ENCODE measurements at places on chromosomes 1 and 21.

GRCh38 chr1:85289848-85290335 is 13.5 kb upstream of the BCL10 start:
- no peak for DNase-seq

GRCh38 chr1:7458946-7459345 is 312.1 kb upstream of the VAMP3 start:
- DNase-seq: no peak

GRCh38 chr1:204085876-204086275 is 13.0 kb downstream of the SOX13 start:
- no peak for DNase-seq

DNA sequence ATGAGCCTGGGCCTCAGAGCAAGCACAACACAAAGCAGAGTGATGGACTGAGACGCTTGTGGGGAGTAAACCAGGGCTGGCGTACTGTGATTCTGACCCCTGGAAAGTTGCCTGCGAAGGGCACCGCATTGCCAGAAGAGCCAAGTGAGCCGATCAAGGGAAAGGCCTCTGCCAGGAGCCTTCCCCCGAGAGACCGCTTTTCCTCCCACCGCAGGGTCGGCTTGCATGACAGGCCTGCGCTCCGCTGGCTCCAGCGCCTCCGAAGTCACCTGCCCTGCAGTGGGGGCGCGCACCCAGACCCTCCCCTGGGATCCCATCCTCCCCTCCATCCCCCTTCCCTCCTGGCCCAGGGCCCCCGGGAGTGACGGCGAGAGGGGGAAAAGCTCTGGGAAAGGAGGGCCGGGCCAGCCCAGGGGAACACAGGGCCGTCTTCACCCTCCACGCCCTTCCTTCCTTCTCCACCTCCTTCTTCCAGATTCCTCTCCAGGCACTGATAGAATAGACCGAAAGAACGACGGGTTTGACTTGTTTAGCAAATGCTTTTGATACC is 165.0 kb downstream of the TRIM33 start:
- DNase-seq: peak; percentile 13

DNA sequence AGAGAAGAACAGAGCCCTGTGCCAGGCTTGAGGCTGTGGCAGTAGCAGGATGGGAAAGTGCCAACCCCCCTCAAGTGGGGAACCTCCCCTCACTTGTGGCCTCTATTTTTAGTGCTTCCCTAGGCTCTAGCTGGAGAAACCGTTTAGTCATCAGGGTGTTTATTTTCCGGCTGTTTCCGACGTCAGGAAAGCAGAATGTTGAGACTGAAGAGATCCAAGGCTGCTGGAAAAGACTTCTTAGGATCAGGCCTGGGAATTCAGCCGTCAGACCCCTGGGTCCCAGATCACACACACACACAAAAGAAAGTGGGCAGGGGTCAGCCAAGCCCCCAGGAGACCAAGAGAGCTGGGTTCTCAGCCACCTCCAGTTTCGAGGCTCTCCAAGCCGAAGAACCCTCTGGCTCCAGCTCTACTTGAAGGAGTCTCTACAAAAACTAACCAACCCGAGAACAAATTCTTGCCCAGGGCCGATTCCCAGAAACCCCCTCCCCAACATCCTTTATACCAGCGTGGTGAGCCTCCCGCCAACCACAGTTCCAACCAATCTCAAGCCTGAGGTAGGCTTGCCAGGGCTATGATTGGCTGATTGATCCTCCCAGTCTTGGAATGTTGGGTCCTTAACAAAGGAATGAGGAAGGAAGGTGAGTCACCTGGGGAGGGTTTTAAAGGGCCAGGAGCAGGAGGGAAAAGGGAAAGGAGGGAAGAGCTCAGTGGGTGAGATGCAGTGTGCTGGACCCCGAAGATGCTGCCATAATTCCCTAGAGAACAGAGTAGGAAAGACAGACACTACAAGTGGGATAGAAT is 2.5 kb upstream of the MEF2D start:
- DNase-seq: no peak

- DNase-seq: peak; percentile 65
Measured at GRCh38 chr1:176559878-176560277, 96.9 kb downstream of the PAPPA2 start.

DNA sequence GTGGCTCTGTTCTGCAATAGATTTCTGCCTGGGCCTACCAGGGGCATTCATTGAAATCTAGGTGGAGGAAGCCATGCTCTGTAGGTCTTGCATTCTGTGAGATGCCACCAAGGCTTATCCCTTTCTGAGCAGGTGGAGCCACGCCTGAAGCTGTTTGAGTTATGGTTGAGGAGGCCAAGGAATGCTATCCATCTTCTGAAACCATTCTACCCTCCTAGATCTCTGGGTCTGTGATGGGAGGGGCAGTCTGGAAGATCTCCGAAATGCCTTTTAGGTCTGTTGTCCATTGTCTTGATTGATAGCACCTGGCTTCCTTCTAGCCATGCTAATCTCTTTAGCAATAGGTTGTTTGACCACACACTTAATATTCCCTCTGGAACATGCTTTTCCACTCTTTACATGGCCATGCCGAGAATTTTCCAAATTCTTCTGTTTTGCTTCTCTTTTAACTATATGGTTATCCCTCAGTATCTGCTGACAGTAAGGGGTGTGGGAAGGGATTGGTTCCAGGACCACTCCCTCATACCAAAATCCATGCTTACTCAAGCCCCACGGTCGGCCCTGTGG is 45.2 kb downstream of the AK4 start:
- no peak for DNase-seq

GRCh38 chr1:169964206-169964605 is 70.5 kb upstream of the SCYL3 start:
- DNase-seq: no peak

GRCh38 chr1:91031081-91031480 is 9.2 kb upstream of the ZNF644 start:
- DNase-seq: no peak

- DNase-seq: no peak
Measured at GRCh38 chr21:45487891-45488600, 54.2 kb downstream of the SLC19A1 start.

DNA sequence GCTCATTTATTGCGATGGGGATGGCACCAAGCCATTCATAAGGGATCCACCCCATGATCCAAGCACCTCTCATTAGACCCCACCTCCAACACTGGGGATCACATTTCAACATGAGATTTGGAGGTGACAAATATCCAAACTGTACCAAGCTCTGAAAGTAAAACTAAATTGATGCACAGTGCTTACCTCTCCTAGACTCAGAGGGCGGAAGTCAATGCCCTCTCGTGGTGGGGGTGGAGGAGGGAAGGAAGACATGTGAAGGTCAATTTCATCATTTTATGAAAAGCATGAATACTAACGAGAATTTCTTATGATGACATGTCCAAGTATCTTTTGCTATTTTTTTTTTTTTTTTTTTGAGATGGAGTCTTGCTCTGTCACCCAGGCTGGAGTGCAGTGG is 120.0 kb downstream of the PGBD5 start:
- no peak for DNase-seq

DNA sequence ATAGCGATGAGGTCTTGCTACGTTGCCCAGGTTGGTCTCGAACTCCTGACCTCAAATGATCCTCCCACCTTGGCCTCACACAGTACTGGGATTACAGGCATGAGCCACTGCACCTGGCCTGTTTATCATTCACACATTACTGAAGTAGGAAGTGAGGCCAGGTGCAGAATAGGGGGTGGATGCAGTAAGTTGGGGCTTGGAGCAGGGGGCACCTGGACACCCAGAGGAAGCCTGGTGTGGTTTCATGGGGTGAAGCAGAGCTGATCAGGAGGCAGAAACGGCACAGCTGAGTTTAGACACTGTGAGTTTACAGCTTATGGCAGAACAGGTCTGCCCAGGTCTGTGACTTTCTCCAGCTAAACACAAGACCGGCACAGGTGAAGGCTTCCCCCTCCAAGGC is 4.9 kb downstream of the CDA start:
- no peak for DNase-seq

DNA sequence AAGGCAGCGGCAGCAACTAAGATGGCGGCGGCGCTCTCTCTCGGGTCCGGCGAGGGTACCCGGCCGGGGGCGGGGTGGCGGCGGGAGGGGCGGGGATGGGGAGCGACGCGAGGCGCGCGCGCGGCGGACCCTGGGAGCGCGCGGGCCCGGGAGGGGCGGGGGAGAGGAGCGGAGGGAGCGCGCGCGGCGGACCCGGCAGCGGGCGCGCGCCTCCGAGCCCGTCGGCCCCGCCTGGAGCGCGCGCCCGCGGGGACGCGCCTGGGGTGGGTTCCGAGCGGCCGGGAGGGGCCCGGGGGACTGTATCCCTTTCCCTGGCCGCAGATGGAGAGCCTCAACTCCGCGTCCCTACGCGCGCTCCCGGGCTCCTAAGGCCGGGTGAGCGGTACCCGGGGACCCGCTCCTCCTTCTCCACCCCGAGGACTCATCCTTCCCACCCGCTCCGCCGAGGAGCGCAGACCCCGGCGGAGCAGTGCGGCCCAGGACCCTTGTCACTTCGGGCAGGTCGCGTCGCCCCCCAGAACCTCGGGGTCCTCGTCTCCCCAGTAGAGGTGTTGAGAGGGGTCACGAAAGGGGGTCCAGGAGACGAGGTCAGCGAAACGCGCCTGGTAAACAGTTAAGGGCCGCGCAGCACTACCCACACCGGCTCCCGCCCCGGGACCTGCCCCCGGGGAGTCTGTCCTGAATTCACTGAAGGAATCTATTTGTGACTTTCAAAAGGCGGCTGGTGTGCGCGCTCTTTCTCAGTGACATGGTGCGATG is at the start of gene CLSTN1:
Gene CLSTN1, minus strand, starts transcription at position 23 of the 759 bp plus-strand sequence. CDS start 232 bp downstream, outside the sequence.
- peak; percentile 84 for DNase-seq

GRCh38 chr1:246587606-246588005 is 21.4 kb downstream of the CNST start:
- no peak for DNase-seq

DNA sequence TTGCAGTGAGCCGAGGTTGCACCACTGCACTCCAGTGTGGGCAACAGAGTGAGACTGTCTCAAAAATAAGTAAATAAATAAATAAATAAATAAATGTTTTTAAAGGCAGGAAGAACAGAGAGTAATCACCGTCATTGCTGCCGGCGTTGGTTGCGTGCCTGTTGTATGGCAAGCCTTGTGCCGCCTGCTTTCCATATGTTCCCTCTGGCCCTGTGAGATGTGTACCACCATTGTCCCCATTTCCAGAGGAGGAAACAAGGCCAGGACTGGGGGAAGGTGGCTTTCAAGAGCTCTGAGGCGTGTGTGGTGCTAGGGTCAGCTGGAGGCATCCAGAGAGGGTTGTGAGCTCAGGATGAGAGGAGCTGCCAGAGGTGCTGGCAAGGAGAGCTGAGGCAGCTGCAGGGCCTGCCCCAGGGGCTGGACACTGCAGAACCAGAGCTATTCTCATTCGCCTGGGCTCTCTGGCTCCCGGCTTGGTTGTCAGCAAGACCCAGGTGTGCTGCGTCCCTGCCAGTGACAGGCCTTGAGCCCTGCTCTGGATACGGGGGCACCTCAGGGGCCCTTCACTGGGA is 5.2 kb upstream of the MARCKSL1 start:
- DNase-seq: no peak

DNA sequence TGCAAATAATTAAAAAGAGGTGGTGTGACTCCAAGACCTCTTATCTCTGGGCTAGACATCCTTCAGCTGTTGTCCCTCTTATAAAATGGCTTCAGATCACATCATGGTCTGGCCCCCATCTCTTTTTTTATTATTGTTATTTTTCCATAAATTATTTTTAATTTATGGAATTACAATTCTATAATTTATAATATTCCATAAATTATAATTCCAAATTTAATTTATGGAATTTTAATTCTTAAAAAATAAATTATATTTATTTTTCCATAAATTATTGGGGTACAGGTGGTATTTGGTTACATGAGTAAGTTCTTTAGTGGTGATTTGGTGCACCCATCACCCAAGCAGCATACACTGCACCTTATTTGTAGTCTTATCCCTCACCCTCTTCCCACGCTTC is 65.9 kb upstream of the GJA5 start:
- DNase-seq: no peak

GRCh38 chr1:20494609-20495311 is 8.8 kb upstream of the CAMK2N1 start:
- DNase-seq: no peak

Data from neural crest cell (in vitro differentiated cells).